Naive thymus-derived CD8-positive, alpha-beta T cell (primary cell): ENCODE measurements at places on chromosomes 7 and 10.

DNA sequence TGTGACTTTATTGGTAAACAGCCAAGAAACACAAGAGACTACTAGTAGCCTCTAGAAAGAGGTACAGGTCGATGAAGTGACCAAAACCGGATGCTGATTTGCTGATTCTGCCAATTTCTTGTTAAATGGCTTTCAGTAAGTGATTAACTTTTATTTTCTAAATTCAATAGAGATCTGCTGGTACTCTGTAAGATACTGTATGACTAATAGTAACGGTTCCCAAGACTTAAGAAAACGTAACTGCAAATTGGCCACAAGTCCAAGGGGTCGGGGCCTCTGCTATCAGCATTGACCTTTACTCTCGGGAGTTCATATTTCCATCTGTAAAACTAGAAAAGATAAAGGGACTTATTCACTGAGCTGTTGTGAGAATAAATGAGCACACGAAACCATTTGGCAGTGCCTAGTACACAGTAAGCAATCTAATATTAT lies 1.4 kb downstream of the FAM3C start:
- no peak for DNase-seq

- DNase-seq: no peak
Observed at GRCh38 chr7:142066536-142066935, 45.0 kb upstream of the MGAM2 start.

DNA sequence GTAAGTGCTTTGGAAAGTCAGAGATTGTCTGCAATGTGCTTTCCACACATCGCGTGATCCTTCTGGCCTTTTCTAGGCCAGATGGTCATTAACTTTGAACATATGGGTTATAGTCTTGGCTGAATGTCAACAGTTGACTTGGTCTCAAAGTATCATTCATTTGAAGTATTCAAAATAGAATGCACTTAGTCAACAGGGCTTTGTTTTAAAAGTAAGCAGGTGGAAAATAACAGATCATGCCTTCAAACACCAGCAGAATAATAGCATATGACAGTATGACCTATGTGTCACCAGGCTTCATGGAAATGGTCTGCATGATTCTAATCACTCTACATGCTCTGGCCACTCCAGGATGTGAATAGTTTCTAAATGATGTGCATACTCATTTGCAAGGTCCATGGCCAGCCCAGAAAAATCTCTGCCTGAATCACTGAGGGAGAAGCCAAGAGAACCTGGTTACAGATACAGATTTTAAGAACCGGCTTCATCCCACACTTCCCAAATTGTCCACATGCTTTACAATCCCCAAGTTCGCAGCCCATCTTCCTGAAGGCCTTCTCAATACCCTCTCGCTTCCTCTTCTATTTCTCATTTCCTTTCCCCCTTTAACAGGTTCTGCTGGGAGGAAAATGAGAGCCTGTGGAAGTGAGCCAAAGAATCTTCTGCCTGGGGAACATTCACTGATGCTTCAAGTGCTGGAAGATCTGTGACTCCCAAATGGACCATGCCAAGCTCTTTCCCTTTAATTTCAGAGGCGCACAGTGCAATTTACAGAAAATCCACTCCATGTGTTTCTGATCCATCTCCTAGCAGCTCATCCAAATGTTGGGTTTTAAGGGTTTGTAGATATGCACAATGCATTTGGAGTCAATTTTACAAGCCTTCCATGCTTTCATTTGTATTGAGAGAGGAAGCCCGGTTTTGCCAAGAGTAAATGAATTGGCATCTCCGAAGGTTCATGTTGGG lies 122.8 kb upstream of the GDF10 start:
- DNase-seq: no peak

DNA sequence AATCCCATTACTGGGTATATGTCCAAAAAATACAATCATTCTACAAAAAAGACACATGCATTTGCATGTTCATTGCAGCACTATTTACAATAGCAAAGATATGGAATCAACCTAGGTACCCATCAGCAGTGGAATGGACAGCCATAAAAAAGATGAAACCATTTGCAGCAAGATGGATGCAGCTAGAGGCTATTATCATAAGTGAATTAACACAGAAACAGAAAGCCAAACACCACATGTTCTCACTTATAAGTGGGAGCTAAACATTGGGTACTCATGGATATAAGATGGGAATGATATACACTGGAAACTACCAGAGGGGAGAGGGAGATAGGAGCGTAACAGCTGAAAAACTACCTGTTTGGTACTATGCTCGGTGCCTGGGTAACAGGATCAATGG lies 154.0 kb downstream of the TMEM26 start:
- DNase-seq: no peak

DNA sequence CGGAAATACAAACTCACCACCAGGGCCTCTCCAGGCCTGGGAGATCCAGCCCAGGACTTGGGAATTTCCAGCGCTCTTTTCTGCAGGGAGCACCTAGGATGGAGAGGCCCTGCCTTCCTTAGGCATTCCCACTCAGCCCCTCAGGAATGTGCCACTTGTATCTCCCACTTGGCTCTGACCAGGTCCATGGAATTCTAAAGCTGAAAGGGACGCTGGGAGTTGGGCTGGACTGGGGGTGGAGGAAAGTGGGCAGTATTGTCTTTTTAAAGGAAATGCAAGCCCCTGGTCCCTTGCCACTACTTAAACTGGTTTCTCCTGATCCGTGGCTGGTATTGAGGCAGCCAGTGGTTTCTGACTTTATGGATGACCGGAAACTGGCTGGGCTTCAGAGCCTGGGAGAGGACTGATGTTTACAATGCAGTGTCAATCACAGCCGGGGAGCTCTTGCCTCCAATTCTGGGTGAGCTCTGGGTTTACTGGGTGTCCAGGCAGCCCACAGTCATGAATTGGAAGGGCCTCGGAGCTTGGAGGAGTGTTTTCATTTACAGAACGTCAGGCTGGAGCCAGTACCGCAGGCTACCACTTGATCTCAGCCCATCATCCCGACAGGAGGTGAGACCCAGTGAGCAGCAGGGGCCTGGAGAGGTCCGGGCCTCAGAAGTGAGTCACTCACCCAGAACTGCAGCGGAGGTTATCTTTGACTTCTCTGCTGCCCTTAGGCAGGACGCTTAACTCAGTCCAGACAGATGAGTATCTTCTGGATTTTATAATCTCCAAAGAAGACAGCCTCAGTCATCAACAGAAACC lies 27.3 kb downstream of the AGAP3 start:
- no peak for DNase-seq

GRCh38 chr10:13594641-13595040 lies 7.9 kb downstream of the PRPF18 start:
- no peak for DNase-seq

GRCh38 chr10:93074147-93074596 lies 479 bp downstream of the CYP26A1 start:
- DNase-seq: no peak

- no peak for DNase-seq
Observed at GRCh38 chr7:79420464-79420863, 33.0 kb downstream of the MAGI2 start.

GRCh38 chr7:40098810-40099209 lies 35.6 kb downstream of the MPLKIP start:
- DNase-seq: no peak

DNA sequence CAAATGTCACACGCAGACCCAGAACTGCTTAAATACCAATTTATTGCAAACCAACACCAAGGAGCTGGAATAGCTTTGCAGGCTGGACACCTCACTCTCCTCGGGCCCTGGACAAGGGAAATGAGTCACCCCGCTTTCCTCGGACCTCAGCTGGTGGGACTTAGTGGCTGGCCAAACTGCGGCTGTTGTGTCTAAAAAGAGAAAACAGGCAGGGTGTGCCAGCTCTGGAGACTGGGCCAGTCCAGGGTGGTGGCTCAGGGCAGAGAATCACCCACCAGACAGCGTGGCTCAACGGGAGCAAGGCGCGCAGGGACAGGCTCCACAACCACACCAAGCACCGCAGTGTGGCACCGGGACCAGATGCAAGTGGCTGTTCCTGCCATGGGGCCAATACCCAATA lies 58.2 kb upstream of the CAMK2B start:
- no peak for DNase-seq

- DNase-seq: no peak
Observed at GRCh38 chr10:131187274-131187673, 124.2 kb downstream of the TCERG1L start.

DNA sequence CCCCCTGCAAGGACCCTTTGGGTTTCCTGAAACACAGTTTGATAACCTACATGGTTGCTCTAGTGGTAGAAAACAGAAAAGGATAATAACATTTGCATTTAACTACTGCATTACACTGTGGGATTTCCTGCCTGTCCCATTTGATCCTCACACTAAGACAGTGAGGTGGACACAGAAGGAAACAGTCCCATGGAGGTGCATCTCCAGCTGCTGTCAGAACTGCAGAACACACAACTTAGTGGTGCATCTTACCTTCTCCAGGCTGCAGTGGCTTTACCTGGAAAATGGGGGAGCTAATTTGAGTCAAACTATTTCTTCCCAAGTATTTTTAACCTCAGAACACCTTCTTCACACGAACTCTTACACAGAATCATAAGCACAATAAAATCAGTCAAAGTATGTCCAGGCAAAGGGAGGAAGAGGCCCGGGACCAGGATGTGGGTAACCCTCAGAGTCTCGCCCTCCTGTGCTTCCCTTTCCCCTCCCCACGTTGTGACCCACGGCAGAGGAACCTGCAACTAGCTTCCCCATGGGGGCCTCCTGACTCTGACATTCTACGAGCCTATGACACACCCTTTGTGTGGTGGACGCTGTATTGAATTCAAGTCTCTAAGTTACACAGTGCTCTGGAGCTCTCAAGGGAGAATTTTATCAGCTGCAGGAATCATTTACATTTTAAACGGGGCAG lies 33.7 kb downstream of the SCRN1 start:
- peak; percentile 10 for DNase-seq

- no peak for DNase-seq
Observed at GRCh38 chr7:21020667-21021066, 234.0 kb upstream of the SP8 start.

- DNase-seq: no peak
Observed at GRCh38 chr10:133110609-133111275, 23.0 kb downstream of the ADGRA1 start.

GRCh38 chr10:4069491-4069890 lies 284.5 kb upstream of the KLF6 start:
- no peak for DNase-seq

DNA sequence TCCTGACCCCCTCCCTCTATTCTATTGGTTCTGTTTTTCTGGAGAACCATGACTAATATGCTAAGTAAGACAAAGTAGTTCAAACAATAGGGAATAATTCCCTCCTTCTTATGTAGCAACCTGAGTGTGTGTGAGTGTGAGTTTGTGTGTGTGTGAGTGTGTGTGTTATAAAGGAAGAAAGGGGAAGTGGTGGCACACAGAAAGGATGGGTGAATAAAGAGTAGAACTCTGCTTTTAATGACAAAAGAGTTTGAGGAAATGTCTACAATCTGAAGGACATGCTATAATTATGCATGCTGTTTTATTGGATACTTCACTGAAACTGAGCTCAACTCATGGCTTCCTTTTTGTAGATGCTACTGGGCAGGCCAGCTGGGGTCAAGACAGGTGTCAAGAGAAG lies 489.5 kb downstream of the REEP3 start:
- no peak for DNase-seq

DNA sequence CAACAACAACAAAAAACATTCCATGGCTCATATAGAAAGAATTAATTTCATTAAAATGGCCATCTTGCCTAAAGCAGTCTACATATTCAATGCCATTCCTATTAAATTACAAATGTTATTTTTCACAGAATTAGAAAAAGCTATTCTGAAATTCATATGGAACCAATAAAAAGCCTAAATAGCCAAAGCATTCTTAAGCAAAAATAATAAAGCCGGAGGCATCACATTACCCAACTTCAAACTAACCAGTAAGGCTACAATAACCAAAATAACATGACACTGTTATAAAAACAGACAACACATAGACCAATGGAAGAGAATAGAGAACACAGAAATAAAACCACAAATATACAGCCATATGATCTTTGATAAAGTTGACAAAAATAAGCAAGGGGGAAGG lies 330.4 kb downstream of the KIF20B start:
- DNase-seq: no peak

- DNase-seq: no peak
Observed at GRCh38 chr7:117901089-117901797, 28.0 kb upstream of the CTTNBP2 start.

DNA sequence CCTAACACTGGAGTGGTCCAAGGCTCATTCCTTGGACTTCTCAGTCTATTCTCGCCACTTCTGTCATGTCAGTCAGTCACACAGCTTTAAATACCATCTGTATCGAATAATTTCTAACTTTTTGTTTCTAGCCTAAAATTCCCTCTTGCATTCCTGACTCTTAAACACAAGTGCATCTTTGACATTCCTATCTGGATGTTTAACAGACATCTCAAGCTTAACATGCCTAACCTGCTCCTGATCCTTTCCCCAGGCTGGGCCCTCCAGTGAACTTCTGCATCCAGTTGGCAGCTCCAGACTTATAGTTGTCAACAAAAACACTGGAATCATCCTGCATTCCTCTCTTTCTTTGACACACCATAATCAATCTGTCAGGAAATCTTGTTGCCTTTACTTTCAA lies 4.5 kb upstream of the ABCB4 start:
- no peak for DNase-seq

GRCh38 chr7:84506151-84506550 lies 311.6 kb upstream of the SEMA3A start:
- no peak for DNase-seq

DNA sequence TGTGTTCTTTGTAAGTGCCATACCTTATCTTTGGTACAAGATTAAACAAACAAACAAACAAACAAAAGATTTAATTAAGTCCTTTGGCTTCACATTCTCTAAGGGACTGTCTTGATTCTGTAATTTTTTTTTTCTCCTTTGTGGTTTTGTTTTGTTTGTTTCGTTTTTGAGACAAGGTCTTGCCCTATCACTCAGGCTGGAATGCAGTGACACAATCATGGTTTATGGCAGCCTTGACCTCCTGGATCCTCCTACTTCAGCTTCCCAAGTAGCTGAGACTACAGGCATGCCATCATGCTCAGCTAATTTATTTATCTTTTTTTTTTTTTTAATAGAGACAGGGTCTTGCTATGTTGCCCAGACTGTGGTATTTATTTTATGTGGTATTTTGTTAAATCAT lies 165.8 kb downstream of the LRRC4 start:
- no peak for DNase-seq

DNA sequence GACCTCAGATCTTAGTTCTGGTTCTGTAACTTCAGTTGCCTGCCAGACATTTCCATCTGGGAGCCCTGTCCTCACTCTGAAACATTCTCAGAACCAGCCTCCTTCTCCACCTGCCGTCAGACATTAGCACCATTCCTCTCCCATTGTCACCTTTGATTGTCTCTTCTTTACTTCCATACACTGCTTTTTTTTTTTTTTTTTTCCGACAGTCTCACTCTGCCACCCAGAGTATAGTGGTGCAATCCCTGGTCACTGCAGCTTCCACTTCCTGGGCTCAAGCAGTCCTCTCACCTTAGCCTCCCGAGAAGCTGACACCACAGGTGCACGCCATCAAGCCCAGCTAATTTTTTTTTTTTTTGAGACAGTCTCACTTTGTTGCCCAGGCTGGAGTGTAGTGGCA lies 21.1 kb upstream of the HIPK2 start:
- no peak for DNase-seq

GRCh38 chr10:76759681-76760080 lies 877.9 kb downstream of the KCNMA1 start:
- no peak for DNase-seq
